Activated CD4-positive, CD25-positive, alpha-beta regulatory T cell treated with anti-CD3 and anti-CD28 coated beads, Interleukin-2, amount 50 U/mL, for 72 hours (primary cell): ENCODE measurements at places on chromosomes 12 and 14.

- DNase-seq = no peak
These were observed 66.6 kb upstream of the SCN8A start for GRCh38 chr12:51524386-51524901.

DNA sequence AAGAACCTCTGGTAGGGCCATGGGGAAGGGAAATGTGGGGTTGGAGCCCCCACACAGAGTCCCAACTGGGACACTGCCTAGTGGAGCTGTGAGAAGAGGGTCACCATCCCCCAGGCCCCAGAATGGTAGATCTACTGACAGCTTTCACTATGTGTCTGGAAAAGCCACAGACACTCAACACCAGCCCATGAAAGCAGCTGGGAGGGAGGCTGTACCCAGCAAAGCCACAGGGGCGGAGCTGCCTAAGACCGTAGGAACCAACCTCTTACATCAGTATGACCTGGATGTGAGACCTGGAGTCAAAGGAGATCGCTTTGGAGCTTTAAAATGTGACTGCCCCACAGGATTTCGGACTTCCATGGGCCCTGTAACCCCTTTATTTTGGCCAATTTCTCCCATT is 97.8 kb downstream of the HMGA2 start:
- DNase-seq = no peak

DNA sequence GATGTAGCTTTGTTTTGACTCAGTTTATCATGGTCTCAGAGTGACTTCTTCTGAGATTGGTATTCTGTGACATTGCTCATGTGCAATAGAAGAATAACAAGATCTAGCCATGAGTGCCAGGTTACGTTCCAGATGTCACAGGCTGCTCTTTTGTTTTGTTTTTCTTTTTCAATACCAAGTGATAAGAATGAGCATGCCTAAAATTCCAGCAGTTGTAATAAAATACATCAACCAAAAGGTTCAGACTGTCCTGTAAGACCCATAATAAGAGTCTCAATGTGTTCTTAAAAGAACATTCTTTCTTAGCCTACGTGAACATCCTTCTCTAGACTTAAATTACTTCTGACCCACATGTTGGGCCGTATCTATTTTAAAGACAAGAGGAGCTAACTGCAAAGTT is 669.2 kb downstream of the DIO2 start:
- no peak for DNase-seq

GRCh38 chr14:56754921-56755320 is 55.4 kb downstream of the OTX2 start:
- no peak for DNase-seq

DNA sequence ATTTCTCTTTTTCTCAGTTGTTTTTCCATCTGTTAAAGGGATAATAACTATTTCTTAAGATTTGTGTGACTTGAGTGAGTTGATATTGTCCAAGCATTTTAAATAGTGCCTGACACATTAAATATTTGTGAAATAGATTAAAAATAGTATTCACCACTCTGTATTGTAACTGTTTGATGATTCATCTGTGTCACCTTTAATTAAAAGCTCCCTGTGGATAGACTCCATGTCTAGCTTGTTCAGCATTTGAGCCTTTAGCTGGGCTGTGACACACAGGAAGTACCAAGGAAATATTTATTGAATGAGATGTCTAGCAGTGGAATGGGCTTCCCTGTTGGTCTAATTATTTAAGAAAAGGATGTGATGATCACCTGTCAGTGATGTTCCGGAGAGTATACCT is 1.8 kb upstream of the GLIPR1L2 start:
- no peak for DNase-seq

GRCh38 chr12:104282109-104282508 is 21.4 kb upstream of the EID3 start:
- DNase-seq = no peak

- DNase-seq = no peak
These were observed 3.0 kb downstream of the PAWR start for GRCh38 chr12:79687711-79688260.

DNA sequence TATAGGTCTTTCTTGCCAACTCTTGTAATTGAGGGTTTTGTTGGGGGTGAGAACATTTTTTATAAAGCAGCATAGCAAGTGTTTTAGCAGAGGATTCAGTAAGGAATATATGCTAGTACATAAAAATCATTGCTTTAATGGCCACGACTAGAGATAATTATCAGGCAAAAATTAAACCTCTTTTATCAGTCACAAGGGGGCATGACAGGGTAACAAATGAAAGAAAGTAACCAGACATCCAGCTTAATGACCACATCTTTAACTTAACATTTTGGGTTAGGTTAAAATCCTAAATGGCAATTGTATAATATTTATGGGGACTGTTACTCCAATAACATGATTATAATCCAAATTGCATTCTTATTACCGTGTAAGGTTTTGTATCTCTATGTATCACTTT is 119.6 kb downstream of the LRRIQ1 start:
- DNase-seq = no peak

DNA sequence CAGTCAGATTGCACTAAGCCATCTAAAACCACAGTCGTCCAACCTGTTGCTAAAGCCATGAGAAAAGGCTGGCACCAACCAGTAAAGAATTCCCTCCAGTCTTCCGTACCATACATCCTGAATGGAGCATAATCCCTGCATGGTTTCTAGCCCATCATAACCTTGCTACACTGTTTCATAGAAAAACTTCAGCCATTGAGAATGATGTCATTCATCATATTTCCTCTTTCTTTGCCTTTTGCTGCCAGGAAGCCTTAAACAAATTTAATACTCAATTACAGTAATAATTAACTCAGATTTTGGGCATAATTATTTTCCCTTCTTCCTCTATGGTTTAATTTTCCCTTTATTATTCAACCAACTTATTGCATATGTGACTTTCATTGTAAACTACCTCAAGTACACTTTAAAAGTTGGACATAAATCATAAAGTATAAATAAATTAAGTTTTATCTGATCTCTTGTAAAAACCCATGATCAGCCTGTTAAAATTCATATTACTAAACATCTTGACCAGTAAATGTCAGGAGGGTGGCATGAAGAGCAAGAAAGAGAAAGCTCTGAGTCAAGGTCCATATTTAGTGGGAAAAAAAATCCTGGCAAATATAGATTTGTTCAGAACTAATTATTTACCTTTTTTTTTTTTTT is 264.7 kb downstream of the ZFP36L1 start:
- no peak for DNase-seq

GRCh38 chr14:91595736-91596135 is 85.6 kb upstream of the PPP4R3A start:
- no peak for DNase-seq

DNA sequence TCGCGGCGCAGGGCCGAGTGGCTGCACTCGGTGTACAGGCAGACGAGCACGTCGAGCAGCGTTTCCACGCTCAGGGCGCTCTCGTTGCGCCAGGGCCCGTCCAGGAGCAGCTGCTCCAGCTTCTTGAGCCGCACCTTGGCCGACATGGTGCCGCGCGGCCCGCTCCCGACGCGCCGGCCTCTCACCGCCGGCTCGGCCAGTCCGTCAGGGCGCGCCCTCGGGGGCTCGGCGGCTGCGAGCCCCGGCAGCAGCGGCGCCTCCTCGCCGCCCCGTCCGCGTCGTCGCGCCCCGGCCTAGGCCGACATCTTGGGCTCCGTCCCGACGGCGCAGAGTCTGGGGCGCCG is 349 bp downstream of the CDC42BPB start:
- no peak for DNase-seq

DNA sequence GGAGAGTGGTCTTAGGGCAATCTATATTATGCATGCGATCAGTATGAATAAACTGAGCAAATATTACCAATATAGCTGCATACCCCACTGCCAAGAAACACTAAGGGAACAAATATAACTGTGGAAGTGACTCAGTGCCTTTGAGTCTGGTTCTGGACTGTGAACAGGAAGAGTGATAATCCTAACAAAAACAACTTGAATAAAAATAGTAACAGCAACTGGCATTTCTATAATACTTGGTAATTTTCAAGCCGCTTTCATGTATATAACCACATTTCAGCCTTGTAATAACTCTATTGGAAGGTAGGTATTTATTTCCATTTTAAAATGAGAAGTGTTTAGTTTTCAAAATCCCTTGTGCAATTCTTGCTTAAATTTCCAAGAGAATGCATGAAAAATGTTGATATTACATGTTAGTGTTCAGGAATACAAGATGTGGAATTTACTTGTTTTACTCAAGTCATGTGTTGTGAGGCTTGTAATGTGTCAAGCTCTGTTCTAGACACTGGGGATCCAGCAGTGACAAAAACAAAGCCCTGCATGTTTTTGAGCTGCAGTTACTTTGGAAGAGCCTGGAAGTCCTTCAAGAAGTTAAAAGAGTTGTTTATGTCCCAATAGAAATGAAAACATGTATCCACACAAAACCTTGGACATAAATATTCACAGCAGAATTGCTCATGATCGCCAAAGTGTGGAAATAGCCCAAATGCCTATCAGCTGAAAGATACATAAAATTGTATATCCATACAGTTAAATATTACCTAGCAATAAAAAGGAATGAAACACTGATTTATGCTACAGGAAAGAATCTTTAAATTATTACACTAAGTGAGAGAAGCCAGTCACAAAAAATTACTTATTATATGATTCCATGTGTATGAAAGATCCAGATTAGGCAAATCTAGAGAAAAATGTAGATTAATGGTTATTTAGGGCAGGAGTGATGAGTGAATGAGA is 338.1 kb upstream of the TMEM132C start:
- DNase-seq = no peak

GRCh38 chr12:3259973-3260372 is 182.8 kb downstream of the TSPAN9 start:
- DNase-seq = no peak

DNA sequence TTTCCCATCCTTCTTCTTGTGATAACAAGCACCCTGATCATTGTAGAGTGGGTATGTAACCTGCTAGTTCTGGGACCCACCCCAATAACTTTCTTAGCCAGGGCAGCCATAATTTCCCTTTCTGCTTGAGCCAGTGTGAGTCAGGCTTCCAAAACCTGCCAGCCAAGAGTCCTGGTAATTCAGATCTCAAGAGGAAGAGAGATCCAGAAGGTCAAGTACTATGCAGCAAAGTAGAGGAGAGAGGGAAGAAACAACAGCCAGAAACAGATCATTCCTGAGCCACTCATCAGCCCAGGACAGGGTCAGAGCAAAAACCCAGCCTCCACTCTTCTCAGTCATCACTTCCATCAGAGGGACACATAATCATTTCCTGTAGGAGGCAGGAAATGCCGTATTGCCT is 182.0 kb downstream of the DICER1 start:
- no peak for DNase-seq

- DNase-seq = no peak
These were observed 155.5 kb downstream of the ANO2 start for GRCh38 chr12:5789469-5789968.

DNA sequence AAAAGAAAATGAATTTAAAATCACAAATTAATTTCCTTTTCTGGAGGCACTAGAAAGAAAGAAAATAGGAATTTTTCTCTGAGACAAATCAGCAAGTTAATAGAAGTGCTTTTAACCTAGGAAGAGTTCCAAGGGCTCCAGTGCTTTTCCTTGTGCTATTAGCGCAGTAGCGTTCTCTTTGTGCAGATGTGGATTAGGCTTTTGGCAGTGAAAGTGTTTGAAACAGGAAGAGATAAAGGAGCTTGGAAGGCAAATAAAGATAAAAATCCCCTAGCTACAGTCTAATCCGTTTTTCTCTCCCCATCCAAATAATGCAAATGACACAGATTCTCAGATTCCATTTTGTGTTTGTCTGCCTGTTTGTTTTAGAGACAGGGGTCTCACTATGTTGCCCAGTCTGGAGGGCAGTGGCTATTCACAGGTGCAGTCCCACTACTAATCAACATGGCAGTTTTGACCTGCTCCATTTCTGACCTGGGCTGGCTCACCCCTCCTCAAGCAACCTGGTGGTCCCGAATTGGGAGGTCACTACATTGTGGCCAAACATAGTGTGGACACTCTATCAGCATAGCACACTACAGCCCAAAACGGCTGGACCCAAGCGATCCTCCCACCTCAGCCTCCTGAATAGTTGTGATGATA is 166.1 kb downstream of the PAWR start:
- DNase-seq = no peak

GRCh38 chr14:105050551-105050897 is 14.7 kb downstream of the GPR132 start:
- no peak for DNase-seq

- DNase-seq = no peak
These were observed 250.9 kb upstream of the CRY1 start for GRCh38 chr12:107344035-107344808.

DNA sequence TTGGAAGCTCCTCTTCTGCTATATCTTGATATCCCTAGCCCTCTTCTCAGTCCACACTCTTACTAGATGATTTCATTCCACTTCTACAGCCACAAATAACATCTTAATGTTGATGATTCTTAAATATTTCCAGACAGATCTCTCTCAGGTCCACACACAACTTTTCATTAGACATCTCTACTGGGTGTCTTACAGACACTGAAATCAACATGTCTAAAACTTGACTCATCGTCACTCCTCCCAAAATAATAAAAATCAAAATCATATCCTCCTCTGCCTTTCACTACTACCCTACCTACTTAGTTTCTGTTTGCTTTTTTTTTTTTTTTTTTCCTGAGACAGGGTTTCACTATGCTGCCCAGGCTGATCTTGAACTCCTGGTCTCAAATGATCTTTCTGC is 11.9 kb downstream of the PRDM4 start:
- no peak for DNase-seq

GRCh38 chr12:128114485-128114884 is 152.5 kb upstream of the TMEM132C start:
- DNase-seq = no peak

GRCh38 chr12:13257356-13257875 is 60.9 kb downstream of the EMP1 start:
- DNase-seq = no peak

- no peak for DNase-seq
These were observed 898.4 kb downstream of the SLC16A7 start for GRCh38 chr12:60494244-60494643.

DNA sequence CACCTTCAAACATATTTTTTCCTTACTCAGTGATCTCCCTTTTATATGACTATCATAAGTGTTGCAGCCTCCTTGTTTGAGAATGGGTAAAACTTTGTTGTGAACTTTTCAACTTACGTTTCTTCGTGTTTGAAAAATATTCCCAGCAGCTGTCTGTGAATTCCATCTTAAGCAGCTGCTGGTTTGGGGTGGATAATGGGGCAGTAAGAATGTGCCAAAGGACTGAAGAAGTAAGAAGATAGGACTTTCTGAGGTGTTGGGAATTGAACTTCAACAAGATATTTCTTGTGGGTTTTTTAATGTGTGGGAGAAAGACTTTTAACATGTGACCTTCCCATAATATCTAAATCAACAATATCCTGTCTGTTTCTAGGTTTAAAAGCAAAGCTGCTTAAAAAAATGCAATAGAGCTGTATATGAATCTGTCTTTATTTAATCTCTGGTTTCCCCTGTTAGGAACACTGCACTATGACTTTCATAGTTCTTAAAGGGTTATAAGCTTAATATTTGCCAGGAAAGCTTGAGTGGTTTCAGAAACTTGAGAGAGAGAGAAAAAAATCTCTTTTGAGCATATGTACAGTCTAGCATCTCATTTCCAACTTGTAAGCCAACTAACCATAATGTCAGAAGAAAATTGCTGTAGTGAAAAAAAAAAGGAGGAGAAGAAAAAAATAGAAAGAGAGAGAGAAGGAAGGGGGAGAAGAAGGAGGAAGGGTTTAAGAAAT is 1659.2 kb upstream of the FLRT2 start:
- no peak for DNase-seq
